HT1080 (cell line): ENCODE measurements at places on chromosomes 4 and X. TPM values are rescaled to one million over a fixed set of nuclear protein-coding genes. Genes with fewer than 3 reads are reported as not detected.

- peak; percentile 3 for DNase-seq
Observed at GRCh38 chr4:43163101-43163792, 270.7 kb downstream of the GRXCR1 start.

DNA sequence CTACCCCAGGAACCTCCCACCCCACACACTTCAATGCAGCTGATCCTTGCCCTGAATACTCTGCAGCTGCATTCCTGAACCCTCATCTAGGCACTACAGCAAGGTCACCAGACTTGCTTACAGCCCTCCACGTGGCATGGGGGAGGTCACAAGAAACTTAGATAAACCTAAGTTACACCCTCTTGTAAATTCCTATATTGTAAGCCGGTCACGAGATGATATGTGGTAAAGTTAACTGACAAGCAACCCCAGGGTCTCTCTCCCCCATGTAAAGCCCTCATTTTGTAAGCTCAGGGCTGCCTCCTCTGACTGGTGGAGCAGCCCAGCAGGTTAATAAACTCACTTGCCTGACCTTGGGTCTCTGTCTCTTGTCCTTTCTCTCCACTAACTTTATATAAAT is 570.7 kb downstream of the PCDH7 start:
- DNase-seq, result no peak

- peak; percentile 26 for DNase-seq
Observed at GRCh38 chrX:11629593-11630211, 36.0 kb downstream of the ARHGAP6 start.

- no peak for DNase-seq
Observed at GRCh38 chr4:120720354-120720934, 202.1 kb downstream of the PRDM5 start.

DNA sequence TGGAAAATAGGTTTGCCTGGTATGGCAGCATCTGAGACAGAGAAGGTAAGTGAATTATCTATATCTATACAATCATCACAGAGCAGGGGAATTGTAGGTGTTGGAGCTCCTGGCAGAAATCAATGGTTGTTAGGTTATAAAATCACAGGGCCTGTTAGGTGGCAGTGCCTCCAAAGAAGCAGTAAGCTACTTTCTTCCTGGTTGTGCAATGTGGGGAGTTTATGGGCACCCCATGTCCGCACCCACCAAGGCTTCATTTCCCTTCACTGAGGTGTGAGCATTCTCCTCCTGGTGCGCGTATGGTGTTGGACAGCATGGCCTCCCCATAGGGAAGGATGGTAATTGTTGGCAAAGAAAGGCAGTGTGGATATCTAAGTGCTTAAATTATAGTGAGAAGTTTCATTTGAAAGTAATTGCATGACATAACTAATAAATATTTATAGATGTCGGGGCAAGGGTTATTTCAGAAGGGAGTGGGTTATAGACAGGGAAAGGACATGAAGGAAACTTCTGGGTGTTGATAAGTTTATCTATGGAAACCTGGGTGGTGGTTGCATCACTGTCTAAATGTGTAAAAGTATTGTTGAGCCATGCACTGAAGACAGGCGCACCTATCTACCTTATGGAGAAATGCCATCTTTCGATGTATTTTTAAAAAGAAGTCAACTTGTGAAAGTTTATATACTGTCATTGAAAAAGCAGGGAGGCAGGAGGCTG is 153.7 kb downstream of the FRAS1 start:
- DNase-seq, result no peak

DNA sequence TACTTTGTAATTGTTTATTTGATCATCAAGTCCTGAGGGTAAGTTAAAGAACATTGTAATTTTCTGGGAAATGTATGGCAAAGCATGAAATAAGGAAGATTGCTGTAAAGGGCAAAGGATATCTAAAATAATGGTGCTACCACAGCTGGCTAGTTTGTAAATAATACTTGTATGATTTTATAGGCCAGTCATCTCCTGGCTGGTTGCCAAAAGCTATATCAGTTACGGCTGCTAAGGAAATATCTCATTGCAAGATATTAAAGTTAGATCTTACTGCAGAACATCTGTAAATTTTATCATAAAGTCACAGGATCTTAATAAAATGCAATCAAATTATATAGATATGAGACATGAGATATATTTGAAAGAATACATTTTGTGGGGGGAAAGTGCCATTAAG is 150.8 kb upstream of the CXCL13 start:
- DNase-seq, result no peak

DNA sequence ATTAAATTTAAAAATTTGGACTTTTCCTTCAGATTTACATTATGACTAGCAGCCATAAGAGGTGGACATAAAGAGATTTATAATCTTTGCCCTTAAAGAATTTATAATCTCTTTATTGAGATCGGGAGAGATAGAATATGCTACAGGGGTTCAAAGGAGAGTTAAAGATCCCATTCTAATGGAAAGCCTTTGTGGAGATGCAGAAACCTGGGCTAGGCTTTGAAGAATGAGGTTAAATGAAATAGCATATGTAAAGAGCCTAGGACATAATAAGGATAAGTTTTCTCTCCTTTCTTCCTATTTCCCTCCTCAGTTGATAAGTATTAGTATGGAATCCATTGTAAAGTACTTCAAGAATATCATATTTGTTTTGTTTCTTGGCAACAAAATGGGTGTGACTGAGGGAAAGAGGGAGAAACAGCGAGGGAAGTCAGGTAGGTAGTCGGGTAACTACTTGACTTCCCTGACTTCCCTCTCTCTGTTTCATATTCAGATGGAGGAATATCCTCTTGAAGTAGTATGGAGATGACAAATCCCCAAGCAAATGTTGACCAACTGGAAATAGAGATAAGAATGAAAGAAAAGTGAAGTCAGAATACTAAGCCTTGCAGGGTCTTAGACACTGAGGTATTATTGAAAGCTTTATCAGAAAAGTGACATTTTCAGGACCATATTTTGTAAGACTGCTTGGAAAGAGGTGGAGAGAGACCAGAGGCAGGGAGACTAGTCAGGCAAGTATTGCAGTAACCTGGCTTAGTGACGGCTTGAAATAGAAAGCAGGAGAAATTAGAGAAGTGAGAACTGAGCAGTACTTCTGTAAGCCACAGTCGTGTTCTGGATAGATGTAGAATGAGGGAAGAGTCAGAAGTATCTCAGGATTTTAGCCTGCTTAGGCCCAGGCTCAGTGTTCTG is 82.9 kb downstream of the PDLIM5 start:
- DNase-seq, result no peak

GRCh38 chr4:114116861-114117260 is 137.4 kb upstream of the ARSJ start:
- no peak for DNase-seq

DNA sequence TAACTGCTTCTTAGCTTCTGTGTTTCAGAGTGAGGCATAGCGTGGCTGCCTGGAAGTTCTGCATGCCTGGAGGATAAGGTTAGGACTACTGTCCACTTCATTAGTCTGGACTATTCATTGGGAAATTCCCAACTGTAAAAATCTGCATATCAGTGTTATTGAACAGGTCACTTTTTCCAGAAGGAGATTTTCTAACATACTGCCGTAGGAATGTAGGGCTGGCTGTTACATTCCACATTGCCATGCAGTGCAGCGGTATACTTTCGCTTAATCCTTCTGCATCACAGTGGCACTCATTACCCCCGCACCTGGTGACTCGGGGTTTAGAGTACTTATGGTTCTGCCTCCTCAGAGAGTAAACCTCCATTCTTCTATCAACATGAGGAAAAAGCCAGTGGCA is 104.6 kb downstream of the NPFFR2 start:
- DNase-seq, result no peak

- DNase-seq, result no peak
Observed at GRCh38 chr4:12145106-12145505, 716.4 kb upstream of the HS3ST1 start.

GRCh38 chrX:39826813-39827543 is 270.8 kb downstream of the BCOR start:
- DNase-seq, result no peak

GRCh38 chr4:150033901-150034300 is 44.3 kb upstream of the DCLK2 start:
- DNase-seq, result peak; percentile 40

DNA sequence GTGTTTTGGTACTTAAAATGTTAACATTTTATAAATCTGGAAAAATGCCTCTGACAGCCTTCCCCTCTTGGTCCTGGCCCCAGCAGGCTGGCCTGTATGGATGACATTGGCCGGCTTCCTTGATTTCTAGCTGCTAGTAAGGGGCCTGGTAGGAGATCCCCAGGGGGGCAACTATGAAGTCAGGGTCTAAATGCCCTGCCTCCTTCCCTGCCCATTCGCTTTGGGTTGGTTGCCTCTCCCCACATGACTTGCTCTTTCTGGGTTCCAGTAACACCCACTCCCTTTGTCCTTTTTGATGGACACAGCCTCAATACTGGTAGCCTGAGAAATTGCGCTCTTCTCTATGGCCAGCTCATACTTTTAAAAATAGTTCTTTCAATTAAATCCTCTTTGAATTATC is 78.0 kb upstream of the MAD2L1 start:
- no peak for DNase-seq

DNA sequence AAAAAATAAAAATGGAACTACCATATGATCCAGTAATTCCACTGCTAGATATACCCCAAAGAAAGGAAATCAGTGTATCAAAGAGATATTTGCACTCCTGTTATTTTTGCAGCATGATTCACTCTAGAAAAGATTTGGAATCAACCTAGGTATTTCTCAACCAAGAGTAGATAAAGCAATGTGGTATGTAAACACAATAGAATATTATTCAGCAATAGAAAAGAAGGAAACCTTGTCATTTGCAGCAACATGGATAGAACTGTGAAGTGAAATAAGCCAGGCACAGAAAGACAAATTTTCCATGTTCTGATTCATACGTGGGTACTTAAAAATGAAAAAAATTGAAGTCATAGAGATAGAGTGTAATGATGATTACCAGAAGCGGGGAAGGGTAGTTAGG is 362.3 kb upstream of the EPHA5 start:
- no peak for DNase-seq

GRCh38 chr4:88737307-88737941 is 39.8 kb upstream of the NAP1L5 start:
- DNase-seq, result no peak

DNA sequence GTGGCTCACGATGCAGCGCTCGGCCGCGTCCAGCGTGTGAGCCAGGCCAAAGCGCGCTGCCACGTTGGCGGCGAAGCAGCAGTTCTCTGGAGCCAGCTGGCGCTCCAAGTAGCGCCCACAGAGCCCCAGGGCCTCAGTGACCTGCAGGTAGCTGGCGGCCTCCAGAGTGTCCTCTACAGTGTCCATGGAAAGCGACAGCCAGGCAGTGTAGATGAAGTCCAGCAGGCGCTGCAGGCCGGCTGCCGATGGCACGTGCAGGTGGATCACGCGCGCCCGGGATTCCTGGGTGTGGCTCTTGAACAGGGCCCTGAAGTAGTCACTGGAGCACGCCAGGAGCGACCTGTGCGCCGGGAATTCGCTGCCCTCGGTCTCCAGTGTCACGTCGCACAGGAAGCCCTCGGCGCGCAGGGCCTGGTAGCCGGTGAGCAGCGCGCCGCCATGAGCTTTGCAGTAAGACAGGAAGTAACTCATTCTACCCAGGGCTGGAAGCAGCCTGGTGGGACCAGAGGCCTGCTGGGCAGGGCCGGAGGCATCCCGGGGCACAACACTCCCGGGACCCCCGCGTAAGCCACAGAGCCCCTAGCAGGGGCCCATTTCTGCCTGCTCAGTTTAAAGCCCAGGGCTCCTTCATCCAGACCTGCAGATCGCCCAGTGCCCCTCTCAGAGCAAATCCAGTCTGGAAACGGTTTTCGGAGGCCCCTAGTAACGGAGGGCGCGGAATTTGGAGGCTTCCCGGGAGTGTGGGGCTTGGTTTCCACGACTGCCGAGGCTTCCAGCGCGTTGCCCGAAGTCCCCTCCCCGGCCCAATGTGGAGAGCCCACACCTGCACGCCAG is 595 bp downstream of the KLHL34 start:
- no peak for DNase-seq

Gene JCHAIN
- total RNA-seq, result not detected in 2 replicates

Gene ADH4
- not detected in 2 replicates for total RNA-seq

Gene FHL1
- total RNA-seq, result 87.9 and 97.2 TPM in 2 replicates

Gene S100G
- not detected in 2 replicates for total RNA-seq

Gene MID1
- 17.2 and 23.8 TPM in 2 replicates for total RNA-seq

Gene MAGEC1
- total RNA-seq, result 0.07 TPM in 1 of 2 replicates, not detected in the other

Gene TAF7L
- not detected in 2 replicates for total RNA-seq

Gene SERPINA7
- not detected in 2 replicates for total RNA-seq

Gene F8A3
- 0.06 and 1.6 TPM in 2 replicates for total RNA-seq

Gene ZNF157
- not detected in 2 replicates for total RNA-seq
